ENCODE measurements at places on chromosomes 2 and 18.

- no peak for DNase-seq
Observed at GRCh38 chr18:45066210-45066609, 385.5 kb downstream of the SETBP1 start.

DNA sequence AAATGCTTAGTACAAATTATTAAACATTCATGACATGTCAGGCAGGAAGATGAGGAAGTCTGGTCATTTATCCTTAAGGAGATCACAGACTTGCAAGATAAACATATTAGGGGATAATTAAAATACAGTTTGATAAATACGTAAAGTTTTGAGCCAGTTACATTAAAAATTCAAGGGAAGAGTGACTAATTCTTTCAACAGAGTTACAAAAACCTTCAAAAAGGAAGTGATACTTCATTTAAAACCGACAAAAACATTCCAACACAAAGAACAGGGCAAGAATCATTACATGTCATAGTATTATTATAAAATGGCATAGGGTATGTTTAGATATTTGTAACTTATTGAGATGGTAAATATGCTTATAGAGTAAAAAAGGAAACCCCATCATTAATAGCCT lies 636.0 kb downstream of the NR4A2 start:
- no peak for DNase-seq

DNA sequence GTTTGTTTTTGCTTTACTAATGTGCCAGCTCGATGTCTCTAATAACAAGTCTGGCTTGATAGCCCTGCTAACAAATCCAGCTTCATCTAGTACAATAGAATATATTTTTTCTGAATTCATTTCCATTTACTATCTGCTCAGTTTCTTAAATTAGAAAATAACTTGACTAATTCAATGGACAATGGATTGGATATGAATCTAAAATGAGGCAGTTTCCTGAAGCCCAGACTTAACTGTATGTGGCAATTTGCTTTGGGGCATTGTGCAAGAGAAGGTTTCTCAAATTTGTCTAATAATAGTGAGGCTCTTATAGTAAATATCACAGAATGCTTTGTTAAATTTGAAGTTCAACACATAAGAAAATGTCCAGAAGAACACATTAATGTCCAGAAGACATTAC lies 25.8 kb downstream of the CALCRL start:
- no peak for DNase-seq

- DNase-seq: no peak
Observed at GRCh38 chr18:34801774-34802173, 91.7 kb downstream of the DTNA start.

GRCh38 chr18:51013259-51013658 lies 16.8 kb upstream of the SMAD4 start:
- DNase-seq: no peak

GRCh38 chr18:6729247-6730091 lies at the start of gene ARHGAP28:
TSS of gene ARHGAP28 (plus strand) at chr18:6729716. CDS start at chr18:6729822, 106 bp downstream.
- DNase-seq: peak; percentile 22

DNA sequence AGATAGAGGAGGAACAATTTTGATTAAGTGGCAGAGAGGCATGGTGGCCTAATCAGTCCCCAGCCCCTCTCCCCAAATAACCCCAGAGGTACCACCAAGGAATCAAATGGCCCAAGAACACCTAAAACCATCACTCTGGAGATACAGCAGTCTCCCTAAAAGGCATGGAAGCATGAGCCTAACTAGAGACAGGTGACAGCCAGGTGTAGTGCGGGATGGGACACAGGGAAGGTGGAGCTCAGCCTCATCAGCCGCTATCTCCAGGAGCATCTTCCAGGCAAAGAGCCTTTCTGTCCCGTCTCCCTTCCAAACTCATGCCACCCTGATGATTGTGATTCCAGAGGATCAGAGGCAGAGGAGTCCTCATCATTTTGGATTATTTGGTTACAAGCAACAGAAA lies 144.7 kb downstream of the COPS8 start:
- DNase-seq: no peak

DNA sequence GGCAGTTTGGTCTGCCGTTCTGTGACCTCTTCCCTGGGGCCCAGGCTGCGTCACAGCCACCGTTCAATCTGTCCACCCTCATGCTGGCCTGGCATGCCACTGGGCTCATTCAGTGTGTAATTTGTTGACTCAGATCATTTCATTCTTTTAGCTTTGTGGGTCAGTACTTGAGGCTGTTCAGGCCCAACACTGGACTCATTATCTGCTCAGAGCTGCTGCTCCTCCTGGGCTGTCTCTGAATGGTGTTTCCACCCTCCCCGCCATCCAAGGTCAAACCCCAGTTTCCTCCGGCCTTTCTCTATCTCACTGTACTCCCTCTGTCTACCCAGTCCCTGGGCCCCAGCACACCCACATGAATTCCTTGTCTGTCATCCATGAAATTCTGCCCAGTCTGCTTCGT lies 152.4 kb upstream of the NCK2 start:
- no peak for DNase-seq

- DNase-seq: no peak
Observed at GRCh38 chr2:241211276-241211675, 22.8 kb downstream of the ANO7 start.

DNA sequence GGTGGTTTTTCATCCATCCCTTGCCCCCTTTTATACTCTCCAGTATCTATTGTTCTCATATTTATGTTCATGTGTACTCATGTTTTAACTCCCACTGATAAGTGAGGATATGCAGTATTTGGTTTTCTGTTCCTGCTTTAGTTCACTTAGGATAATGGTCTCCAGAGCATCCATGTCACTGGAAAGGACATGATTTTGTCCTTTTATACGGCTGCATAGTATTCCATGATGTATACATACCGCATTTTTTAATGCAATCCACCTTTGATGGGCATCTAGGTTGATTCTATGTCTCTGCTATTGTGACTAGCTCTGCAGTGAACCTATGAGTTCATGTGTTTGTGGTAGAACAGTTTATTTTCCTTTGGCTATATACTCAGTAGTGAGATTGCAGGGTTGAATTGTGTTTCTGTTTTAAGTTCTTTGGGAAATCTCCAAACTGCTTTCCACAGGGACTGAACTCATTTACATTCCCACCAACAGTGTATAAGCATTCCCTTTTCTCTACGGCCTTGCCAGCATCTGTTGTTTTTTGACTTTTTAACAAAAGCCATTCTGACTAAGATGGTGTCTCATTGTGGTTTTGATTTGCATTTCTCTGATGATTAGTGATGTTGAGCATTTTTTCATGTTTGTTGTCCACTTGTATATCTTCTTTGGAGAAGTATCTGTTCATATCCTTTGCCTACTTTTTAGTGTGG lies 420.2 kb downstream of the THSD7B start:
- DNase-seq: no peak

- no peak for DNase-seq
Observed at GRCh38 chr2:43636621-43637020, 439 bp upstream of the PLEKHH2 start.

DNA sequence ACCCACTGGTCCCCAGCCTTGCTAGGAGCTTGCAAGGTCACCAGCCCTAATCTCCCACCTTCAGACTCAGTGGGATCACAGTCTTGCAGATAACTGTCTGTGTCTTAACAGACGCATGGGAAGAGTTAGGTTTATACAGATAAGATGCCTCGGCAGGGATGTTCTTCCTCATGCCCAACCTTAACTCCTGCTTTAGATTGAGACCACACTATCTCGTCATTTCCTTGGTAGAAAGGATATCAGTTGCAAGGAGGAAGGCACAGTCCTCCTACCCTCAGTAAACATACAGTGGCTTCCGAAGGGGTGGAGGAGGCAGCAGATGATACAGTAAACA lies 7.2 kb downstream of the NT5DC4 start:
- no peak for DNase-seq

- DNase-seq: no peak
Observed at GRCh38 chr2:56475191-56475590, 291.4 kb downstream of the CCDC85A start.

DNA sequence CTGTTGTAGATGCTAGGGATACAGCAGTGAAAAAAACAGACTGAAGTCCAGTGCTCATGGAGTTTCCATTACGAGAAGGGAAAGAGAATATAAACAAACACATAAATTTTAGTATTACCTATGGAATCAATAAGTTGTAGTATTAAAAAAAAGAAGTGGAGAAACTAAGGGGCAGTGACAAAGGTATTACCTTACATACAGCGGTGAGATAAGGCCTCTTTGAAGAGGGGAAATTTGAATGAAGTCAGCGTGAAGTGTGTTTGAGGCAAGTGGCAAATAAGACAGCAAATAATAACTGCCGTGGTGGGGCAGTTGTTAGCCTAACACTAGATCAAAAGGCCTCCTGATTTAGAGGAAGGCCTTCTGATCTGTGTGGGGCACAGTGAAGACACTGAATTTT lies 57.9 kb downstream of the TLK1 start:
- DNase-seq: peak; percentile 12

- no peak for DNase-seq
Observed at GRCh38 chr18:28974504-28974903, 797.6 kb upstream of the CDH2 start.

- no peak for DNase-seq
Observed at GRCh38 chr18:14179306-14179705, 47.1 kb upstream of the ZNF519 start.

DNA sequence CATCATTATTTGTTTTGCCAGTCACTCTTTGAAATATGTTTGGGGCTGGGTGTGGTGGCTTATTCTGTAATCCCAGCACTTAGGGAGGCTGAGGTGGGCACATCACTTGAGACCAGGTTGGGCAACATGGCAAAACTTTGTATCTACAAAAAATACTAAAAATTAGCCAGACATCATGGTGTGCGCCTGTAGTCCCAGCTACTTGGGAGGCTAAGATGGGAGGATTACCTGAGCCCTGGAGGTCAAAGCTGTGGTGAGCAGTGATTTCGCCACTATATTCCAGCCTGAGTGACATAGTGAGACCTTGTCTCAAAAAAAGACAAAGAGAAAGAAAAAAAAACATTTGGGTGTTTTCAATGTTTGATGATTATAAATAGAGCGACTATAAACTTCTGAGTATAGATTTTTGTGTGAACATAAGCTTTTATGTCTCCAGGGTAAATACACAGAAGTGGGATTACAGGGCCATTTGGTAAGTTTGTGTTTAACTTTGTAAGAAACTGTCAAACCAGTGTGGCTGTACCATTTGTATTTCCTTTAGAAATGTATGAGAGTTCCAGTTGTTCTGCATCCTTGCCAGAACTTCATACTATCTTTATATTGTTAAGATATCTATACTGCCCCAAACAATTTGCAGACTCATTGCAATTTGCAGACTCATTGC lies 15.8 kb downstream of the BIRC6 start:
- DNase-seq: no peak

DNA sequence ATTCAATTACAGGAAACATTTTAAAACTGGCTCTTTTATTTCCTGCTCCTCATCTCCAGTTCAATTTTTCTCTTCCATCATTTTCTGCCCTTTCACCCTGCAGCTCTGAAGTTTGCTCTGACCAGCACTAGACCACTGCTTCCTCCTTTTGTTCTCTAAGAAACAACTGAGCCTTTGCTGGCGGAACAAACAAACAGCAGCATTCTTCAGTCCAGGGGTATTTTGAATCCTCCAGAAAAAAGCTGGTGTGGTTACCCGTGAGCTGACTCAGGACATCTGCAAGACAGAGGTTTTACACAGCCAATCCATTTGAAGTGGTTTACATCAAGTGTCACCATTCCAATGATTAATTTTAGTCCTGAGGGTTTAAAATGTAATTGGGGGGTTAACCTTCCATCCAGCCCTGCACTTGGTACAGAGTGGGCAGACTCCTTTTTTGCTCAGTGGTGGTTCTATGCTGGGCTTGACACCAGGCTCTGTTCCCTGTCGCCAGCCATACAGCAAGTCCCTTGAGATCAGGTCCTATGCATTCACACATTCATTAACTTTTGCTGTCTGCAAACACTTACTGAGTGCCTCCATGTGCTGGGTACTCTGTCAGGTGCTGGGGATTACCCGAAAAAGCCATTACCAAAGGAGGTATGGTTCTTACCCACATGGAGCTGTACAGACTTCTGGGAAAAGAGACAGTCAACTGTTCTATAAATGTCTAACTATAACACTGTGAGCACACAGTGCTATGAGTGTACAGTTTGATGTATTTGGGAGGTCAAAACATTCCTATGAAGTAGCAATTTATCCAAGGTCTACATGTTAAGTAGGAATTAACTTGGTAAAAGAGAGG lies 909.4 kb upstream of the GYPC start:
- DNase-seq: no peak

- DNase-seq: no peak
Observed at GRCh38 chr2:224319750-224320149, 82.2 kb downstream of the FAM124B start.

- no peak for DNase-seq
Observed at GRCh38 chr2:130785466-130786055, 30.2 kb downstream of the AMER3 start.

DNA sequence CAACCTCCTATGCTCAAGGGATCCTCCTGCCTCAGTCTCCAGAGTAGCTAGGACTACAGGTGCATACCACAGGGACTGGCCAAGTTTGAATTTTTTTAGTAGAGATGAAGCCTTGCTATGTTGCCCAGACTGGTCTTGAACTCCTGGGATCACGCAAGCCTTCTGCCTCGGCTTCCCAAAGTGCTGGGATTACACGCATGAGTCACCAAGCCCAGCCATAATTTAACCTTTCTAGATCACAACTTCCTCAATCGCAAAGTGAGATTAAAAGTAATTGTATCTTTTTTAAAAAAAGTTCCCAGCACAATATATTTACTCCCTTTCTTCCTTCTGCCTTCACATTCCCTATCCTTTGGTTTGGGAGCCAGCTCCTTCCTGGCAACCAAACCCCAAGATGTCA lies 5.8 kb upstream of the PPP1CB start:
- no peak for DNase-seq

- DNase-seq: no peak
Observed at GRCh38 chr2:123532126-123532525, 493.0 kb upstream of the CNTNAP5 start.

- no peak for DNase-seq
Observed at GRCh38 chr18:40094441-40094840, 1860.6 kb upstream of the PIK3C3 start.

GRCh38 chr2:27245626-27246025 lies 17.2 kb downstream of the SLC30A3 start:
- no peak for DNase-seq

DNA sequence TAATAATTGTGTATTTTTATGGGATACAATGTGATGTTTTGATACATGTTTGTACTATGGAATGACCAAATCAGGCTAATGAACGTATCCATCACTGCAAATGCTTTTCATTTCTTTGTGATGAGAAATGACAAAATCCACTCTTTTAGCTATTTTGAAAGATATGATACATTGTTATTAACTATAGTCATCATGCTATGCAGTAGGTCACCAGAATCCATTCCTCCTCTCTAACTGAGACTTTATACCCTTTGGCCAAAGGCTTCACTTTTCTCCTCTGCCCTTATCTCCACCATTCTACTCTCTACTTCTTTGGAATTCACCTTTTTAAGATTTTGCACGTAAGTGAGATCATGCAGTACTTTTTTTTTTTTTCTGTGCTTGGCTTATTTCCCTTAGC lies 44.5 kb upstream of the TMEM17 start:
- no peak for DNase-seq

GRCh38 chr18:61822879-61823278 lies 69.9 kb downstream of the RNF152 start:
- DNase-seq: no peak

GRCh38 chr2:62303788-62304187 lies 107.9 kb downstream of the B3GNT2 start:
- DNase-seq: no peak

Measured in HuH-7 (cell line).